IPS DF 19.7 (cell line): ENCODE measurements at places on chromosomes 3 and 15.

DNA sequence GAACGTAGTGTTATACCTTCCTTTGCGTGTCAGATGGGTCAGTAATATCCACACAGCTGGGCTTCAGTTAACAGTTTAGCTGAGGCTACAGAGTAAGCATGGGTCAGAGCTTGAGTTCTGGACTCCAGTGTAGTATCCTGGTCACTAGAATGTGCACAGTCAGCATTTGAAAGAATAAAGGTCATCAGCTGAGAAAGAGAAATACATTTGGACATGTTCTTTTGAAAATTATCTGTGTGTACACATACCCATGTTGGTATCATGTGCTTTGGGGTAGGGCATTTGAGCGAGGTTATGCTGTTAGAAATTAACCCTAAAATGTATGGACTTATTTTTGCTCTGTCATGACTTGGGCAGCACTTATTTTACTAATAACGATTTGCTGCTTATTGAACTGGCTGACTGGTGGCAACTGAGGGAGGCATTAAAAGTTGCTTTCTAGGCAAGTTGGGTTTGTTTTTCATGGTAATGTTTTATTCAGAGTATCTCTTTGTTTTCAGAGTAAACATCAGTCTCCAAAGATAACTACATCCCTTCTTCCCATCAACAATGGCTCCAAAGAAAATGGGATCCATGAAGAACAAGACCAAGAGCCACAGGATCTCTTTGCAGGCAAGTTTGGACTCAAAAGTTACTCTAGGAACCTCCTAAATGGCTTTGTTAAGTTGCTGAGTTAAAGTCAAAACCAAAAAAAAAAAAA lies 16.4 kb downstream of the SNX1 start:
- no peak for DNase-seq

DNA sequence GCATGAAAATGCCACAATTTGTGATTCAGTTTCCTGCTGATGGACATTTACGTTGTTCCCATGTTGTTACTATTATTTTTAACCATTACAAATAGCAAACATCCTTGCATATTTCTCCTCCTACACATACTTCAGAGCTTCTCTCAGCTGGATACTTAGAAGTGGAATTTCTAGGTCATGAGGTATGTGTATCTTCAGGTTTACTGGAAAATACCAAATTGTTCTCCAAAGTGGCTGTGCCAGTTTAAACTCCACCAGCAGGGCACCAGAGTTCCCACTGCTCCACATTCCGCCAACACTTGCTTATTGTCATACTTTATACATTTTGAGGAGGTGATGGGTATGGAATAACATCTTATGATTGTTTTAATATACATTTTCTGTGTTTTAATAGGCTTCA lies 45.7 kb downstream of the PRR23E start:
- no peak for DNase-seq

DNA sequence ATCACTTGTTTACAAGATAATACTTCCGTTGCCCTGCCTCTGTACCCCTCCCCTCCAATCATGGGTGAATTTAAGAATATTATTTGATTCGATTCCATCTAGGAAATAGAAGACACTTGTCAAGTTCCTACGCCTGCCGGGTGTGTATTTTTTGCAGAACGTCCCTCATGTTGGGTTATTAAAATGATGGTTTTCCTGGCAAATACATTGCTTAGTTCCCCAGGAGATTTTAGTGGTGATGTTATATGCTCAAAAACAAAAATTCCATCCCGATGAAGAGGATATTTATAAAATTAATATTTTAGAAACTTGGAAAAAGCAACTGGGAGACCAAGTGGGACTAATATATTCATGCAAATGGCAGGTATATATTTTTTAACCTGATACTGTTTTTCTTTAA lies 548.4 kb downstream of the EDEM1 start:
- DNase-seq: no peak

- no peak for DNase-seq
Observed at GRCh38 chr3:48504051-48504946, at the start of gene SHISA5. SHISA5 (minus strand) TSS chr3:48504174; CDS start chr3:48504094, 80 bp downstream.

GRCh38 chr3:4716706-4717362 lies 223.7 kb downstream of the ITPR1 start:
- DNase-seq: no peak

GRCh38 chr3:150917951-150918350 lies 12.7 kb upstream of the MINDY4B start:
- no peak for DNase-seq

GRCh38 chr15:82653483-82654168 lies 6.5 kb upstream of the CPEB1 start:
- no peak for DNase-seq

DNA sequence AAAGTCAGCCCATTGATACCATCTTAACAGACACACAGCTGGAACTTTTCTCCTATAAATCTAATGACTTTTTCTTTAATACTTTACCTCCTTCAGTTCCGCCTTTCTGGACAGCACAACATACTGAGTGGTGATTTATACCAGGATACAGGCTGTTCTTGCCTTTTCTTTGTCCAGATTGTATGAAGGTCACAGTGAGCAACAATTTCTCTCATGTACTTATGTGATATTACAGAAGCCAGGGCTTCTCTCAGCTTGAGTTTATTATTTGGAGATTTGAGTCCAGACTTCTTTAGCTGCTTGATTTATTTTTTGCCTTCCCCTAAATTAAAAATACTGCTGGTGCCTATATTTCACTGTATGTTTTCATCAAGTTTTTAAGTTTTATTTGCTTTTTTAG lies 976.0 kb downstream of the ROBO2 start:
- DNase-seq: no peak

GRCh38 chr15:73799466-73799865 lies 46.3 kb upstream of the INSYN1 start:
- no peak for DNase-seq

DNA sequence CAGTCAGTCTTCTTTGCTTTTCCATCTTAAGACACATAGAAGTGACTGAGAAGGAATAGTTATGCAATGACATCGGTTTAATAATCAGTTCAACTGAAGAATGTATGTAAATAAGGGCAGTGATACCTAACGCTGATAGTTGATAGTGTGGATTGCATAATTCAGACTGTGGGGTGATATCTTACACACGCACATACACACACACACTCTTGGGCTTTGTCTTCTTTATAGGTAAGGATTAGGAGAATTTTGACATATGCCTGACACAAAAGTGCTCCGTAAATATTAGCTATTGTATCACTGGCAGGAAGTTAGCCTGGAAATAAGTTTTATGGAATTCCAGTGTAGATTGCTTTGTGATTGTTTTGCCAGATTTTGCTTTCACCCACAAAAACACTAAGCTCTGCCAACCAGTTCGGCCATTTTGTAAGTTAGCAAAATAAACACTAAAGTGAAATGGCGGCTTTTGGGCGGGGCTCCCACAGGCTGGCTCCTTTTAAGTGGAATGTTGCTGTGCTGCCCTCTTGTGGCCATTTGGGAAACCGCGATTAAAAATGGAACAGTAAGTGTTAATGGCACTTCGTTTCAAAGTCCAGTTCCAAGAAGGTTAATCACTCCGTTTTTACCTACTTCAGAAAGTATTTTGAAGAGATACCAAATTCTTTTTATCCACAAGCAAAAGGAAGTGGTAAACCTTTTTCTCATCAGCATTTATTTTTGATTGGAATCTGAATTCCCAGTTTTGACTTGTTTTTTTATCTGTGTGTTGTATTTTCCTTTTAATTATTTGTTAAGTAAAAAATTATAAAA lies 17.7 kb downstream of the CHD2 start:
- DNase-seq: peak; percentile 52

- DNase-seq: no peak
Observed at GRCh38 chr15:64774629-64775493, 528 bp downstream of the RBPMS2 start.

DNA sequence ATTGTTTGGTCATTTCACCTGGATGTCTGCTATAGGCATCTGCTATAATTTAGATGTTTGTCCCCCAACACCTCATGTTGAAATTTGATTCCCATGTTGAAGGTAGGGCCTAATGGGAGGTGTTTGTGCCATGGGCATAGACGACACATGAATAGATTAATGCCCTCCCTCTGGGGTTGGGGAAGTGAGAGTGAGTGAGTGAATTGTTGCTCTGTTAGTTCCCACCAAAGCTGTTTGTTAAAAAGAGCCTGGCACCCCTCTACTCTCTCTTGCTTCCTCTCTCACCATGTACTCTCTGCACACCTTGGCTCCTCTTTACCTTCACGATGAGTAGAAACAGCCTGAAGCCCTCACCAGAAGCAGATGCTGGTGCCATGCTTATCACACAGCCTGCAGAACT lies 23.9 kb upstream of the SORD start:
- DNase-seq: no peak

DNA sequence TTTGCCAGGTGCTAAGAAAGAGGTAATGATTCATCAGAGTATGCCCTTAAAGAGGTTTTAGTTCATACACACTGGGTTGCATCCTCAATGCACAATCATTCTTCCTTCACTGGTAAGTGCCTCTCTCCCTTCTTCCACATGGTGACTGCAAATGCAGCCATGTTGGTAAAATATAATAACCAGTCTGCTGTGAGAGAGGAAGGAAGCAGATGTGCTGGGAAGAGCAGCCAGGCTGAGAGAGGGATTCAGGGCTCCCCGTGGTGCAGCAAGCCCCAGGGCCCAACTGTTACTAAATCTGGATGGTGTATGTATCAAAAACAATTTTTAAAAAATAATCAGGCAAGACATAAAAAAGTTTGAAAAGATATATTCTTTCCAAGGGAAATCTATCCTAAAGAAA lies 498.1 kb downstream of the MAGI1 start:
- no peak for DNase-seq

DNA sequence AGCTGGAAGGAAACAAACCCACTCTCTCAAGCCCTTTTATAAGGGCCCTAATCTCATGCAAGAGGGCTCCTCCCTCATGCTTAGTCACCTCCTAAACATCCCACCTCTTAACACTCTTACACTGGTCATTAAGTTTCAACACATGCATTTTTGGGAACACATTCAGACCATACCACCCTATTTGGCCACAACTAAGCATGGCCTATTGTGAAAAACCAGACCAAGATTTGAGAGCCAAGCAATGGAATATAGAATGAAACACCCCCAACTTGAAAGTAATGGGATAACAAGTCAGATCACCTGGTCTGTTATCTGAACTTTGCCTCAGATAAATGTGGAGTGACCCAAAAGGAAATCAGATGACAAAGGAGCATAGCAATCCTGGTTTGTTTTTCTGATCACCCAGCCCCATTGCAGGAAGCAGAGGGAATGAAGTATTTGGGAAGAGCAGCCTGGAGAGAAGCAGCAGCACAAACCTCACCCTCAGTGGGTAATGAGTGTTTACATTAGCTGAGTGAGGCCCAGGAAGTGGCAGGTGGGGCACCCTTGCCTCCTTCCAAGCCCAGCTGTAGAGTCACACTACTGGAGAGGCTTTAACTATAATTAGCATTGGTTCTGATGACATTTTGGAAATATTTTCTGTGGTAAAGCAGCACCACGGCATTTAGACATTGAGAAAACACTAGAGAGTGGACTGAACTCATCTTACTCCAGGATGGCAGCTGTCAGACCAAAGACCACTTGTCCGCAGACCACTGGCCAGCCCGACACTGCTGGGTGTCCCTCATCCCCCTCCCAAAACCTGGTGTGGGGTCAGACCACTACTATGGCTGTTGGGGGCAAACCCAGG lies 48.8 kb upstream of the PRTG start:
- no peak for DNase-seq

- no peak for DNase-seq
Observed at GRCh38 chr3:37891227-37891626, 29.5 kb downstream of the CTDSPL start.

- no peak for DNase-seq
Observed at GRCh38 chr15:91061997-91062396, 38.1 kb upstream of the SV2B start.

DNA sequence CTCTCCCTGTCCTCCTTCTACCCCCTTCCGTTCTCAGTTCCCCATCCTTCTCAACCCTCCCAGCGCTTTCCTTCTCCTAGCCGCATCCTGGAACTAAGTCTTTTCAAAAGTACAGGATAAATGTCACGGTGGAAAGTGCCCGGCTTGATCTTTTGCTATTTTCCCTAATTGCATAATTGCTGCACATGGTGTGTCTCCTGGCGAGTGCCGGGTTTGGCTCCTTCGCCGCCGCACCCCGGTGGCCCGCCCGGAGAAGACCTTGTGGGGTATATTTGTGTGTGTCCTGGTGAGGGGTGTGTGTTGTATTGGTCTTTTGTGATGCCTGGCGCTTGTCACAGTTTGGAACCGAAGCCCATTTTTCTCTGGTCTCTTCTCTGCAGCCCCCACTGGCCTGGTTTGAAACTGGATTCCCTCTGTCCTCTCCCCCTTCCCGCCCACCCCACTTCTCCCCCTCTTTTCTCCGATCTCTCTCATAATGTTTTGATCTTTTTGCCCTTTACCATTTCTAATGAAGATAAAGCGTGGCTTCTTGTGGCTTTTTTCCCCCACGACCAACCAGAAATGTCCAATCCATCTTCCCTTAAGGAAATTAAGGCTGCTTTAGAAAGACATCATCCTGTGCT lies 692 bp downstream of the UBE2E2 start:
- no peak for DNase-seq
